ENCODE measurements at places on chromosomes 2 and 18.
A peak's percentile ranks its signal among the peaks of the same experiment; 100 is the strongest.

GRCh38 chr2:239581352-239581901 is 180.6 kb upstream of the HDAC4 start:
- DNase-seq: no peak

GRCh38 chr2:62956651-62957050 is 94.0 kb upstream of the OTX1 start:
- no peak for DNase-seq

- DNase-seq: peak; percentile 42
Observed at GRCh38 chr2:21270708-21271122, 146.9 kb downstream of the TDRD15 start.

GRCh38 chr2:232290668-232291067 is 87.9 kb upstream of the ALPP start:
- no peak for DNase-seq

DNA sequence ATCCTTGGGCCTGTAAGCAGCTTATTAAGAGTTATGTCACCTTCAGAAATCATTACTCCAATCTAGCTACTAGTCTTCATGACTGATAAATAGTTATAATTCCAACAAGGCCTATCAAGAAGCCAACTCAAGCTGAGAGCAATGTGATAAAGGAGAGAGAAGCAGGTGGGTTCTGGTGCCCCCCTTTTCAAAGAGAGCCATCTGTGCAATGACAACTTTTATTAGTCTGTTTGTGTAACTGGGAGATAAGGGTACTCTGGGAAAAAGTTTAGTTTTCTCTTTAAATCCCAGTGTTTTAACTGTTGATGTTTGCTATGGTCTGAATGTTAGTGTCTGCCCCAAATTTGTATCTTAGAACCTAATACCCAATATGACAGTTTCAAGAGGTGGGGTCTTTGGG is 60.6 kb downstream of the CCDC93 start:
- no peak for DNase-seq

- peak; percentile 34 for DNase-seq
Observed at GRCh38 chr2:174053355-174054151, 88.4 kb upstream of the SP3 start.

DNA sequence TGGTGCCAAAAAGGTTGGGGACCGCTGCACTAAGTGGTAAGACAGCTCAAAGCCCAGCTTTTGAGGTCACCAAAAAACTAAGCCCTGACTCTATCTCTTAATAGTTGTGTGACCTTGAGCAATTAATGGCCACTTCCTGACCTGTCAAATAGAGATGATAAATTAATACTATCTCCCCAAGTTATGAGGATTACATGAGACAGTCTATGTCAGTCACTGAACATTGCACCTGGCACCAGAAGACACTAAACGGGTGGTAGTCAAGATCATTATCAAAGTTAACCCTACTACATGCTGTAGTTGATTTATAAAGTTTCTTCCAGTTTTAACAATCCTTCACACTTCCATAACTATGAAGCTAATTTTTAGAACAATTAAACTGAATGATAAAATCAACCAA is 36.5 kb downstream of the STPG4 start:
- no peak for DNase-seq

- no peak for DNase-seq
Observed at GRCh38 chr2:112993831-112994230, 11.4 kb upstream of the IL36A start.

DNA sequence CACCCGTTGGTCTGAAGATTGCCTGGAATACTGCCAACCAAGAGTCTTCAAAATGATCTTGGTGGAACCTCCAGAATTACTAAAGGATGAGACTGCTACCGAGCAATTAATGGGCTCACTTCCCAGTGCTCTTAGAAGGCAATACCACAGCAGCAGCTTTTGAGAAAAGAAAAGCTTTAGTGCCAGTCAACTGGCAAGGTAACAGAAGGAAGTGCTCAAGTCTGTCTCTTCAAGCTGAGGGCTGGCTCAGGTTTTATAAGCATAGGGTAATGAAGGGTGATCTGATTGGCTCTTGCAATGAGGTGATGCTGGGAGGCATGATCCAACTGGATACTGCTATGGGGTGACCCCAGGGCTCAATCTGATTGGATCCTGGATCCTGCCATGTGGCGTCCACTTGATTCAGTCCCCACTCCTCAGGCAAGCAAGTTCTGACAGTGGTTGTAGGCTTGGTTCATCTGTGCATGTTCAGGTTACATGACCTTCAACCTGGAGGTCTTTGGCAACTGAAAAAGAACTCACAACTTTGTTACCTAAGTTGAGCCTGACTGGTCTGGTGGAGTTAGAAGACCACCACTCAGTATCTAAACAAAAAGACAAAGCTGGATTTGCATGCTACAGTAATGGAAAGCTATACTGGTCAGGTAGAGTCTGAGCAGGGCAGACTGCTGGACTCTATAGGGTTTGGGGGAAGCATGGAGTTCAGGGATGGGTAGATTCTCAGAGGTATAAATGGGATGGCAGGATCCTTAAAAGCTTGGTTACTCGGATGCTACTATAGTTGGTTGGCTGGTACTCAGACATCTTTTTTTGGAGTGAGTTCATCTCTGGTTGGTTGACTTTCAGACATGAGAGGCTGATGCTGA is 14.0 kb upstream of the RIF1 start:
- DNase-seq: no peak

- DNase-seq: no peak
Observed at GRCh38 chr2:152386266-152386665, 51.3 kb downstream of the FMNL2 start.

GRCh38 chr2:121089166-121089510 is 195.9 kb downstream of the TFCP2L1 start:
- no peak for DNase-seq

- no peak for DNase-seq
Observed at GRCh38 chr2:18209934-18210639, 331.6 kb downstream of the KCNS3 start.

DNA sequence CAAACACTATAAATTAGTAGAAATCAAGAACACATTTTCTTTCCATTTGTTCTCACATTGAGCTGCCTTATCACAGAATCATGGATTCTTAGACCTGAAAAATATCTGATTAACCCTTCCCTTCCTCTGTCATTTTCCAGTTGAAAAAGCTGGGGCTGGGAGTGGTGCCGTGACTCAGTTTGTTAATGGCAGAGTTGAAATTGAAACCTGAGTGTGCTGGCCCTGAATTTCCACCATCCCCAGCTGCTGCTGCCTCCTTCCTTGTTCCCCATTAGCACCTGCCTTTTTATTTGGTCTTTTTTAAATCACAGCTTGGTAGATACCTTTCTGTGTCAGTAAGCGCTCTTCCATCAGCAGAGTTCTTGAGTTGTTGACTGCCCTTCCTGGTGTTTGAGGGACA is 10.6 kb downstream of the FARP2 start:
- DNase-seq: no peak

DNA sequence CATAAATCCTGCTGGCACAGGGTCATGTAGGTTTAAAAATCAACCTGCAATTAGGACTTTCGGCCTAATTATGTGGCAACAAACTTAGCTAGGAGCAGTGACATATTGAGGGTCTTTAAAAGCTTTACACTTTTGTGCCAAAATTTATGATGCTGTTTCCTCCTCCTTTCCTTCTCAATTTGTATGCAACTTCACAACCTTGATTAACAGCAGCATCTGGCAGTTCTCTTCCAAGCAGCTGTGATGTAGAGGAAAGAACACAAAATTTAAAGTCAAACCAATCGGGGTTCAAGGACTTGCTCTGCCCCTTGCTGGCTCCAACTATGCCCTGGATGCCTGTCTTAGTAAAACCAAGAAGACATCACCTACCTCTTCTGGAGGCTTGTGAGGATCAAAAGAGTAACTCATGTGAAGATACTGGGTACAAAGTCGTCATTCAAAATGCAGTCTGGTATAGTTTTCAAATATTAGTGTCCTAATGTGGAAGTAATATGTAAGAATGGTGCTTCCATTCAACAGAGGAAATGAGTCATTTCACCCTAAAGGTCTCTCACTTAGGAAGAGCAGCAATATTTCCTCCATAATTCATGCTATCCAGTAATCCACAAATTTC is 94.7 kb downstream of the ANKRD44 start:
- no peak for DNase-seq

- peak; percentile 30 for DNase-seq
Observed at GRCh38 chr18:8257851-8258434, 351.3 kb upstream of the RAB12 start.

- no peak for DNase-seq
Observed at GRCh38 chr18:57887543-57888383, 84.6 kb upstream of the ATP8B1 start.

- DNase-seq: no peak
Observed at GRCh38 chr2:235005023-235005422, 53.2 kb downstream of the SH3BP4 start.

GRCh38 chr18:11947214-11948191 is 33.8 kb upstream of the IMPA2 start:
- DNase-seq: peak; percentile 98

- DNase-seq: no peak
Observed at GRCh38 chr2:136254681-136255080, 136.7 kb upstream of the CXCR4 start.

DNA sequence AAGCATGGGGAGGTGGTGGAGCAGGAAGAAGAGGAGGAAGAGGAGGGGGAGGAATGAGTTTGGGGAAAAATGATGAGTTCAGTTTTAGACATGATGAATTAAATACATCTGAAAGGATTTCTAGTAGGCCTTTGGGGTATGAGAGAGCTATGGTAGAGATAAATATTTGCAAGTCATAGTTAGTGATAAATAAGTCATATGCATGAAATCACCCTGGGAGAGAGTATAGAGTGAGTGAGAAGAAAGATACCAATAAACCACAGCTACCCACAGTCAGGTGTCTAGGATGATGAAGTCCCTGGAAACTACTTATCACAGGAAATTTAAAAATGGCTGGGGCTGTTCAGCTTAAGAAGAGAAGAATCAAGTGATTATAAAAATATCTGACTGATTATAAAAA is 240.5 kb downstream of the RDH14 start:
- DNase-seq: no peak

GRCh38 chr18:60331890-60332289 is 40.7 kb downstream of the MC4R start:
- no peak for DNase-seq

DNA sequence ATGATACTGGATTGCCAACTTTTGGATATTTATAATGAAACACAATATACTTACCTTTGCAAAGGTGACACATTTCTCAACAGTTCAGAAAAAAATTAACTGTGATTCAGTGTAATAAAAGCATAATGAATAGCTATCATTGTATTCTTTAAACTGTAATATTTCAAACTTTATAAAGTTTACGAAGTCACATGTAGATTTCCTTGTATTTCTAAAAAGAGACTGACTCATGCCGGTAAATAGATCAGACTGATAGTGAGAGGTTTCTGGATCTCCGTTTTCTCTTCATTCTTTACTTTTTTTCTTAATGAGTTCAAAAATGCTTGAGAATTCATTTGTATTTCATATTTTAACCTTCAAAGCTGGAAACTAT is 70.1 kb downstream of the EML4 start:
- no peak for DNase-seq

DNA sequence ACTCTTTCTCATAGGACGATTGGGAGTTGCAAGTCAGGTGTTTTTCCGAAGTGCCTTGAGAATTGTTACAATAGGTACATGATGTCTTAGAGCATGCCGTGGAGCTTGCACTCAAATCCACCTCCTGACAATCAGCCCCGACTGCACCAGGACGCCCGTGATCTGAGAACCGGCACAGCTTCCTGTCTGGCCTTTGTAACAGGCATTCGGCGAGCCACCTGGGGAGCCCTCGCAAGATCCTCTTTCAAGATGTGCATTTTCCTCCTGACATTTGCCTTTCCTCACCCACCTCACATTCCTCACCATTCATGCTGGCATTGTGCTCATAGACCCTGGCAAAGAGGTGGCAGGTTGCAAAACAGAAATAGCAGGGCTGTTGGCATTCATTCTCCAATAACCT is 427.3 kb downstream of the GALR1 start:
- no peak for DNase-seq

DNA sequence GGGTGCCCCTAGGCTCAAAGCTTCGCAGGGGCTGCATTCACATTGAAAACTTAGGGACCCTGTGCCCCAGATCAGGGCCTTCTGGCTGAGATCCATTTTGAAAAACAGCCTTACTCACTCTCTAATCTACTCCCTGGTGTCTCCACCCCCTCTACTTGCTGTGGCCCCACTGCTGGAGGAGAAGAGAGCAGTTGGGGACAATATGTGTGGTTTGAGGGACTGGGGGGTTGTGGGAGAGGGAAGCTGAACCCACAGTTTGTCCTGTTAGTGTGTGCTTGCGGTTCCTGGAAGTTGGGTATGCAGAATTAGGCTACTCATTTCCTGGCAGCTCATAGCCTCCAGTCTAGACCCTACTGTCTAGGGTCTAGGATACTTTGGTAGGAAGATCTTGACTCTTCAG is 211.4 kb downstream of the PRKCE start:
- DNase-seq: no peak

DNA sequence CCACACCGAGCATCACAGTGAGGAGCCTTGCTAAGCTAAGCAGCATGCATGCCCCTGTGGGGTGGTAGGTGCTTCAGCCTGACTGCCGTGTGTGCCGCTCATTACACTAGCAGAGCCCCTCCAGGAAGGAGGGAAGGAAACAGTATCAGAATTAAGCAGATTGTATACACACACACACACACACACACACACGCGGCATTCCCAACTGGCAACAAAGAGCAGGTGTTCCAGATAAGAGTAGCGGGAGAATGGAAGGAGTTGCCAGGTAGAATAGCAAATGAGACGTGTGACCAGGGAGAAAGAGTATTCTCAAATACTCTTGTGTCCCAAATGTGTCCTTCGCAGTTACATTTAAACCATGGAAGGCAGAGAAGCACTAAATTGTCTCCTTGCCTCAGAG is 47.6 kb upstream of the TTC39C start:
- DNase-seq: no peak

DNA sequence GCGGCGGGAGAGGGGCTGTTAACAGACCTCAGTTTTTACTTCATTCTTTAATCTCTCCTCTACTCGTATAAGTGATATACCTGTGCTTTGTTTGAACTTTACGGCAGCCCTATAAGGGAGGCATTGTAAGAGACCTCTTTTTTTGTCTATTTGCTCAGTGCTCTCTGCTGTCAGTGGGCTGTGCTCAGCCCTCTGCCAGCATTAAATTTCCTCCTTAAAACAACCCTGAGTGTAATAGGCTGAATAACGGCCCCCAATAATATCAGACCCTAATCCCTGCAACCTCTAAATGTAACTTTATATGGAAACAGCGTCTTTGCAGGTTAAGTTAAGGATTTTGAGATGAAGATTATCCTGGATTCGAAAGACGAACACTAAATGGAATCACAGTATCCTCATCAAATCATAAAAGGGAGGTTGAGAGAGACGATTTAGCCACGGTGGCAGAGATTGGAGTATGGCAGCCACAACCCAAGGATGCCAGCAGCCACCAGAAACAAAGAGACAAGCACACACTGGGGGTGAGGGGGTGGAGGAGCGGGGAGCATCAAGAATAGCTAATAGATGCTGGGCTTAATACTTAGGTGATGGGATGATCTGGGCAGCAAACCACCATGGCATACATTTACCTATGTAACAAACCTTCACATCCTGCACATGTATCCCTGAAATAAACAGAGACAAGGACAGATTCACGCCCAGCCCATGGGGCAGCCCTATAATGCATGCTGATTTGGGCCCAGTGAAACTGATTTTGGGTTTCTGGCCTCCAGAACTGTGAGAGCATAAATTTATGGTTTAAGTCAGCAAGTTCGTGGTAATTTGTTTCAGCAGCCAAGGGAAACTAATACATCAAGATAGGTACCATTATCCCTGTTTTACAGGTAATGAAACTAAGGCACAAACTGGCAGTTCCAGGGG is 894 bp upstream of the FARSB start:
- DNase-seq: no peak
